ENCODE measurements at places on chromosomes 2 and 18. TPM values are rescaled to one million over a fixed set of nuclear protein-coding genes. Genes with fewer than 3 reads are reported as not detected.

The AKAIN1 gene
- total RNA-seq, result not detected

The FBLN7 gene
- total RNA-seq, result 0.04 TPM

The GRHL1 gene
- total RNA-seq, result 1.2 TPM

The SF3B1 gene
- 128 TPM for total RNA-seq

The KCNG2 gene
- total RNA-seq, result not detected

The FBXO36 gene
- 1.9 TPM for total RNA-seq

The LGALSL gene
- total RNA-seq, result 21.1 TPM

The KLHL30 gene
- not detected for total RNA-seq

The TCF7L1 gene
- 7.1 TPM for total RNA-seq

The KIAA2012 gene
- total RNA-seq, result not detected

The CROCC2 gene
- not detected for total RNA-seq

The CRYBA2 gene
- not detected for total RNA-seq

The GKN2 gene
- total RNA-seq, result not detected

The OR6B2 gene
- not detected for total RNA-seq

The GCKR gene
- not detected for total RNA-seq

The REG3G gene
- not detected for total RNA-seq

The UCN gene
- 0.14 TPM for total RNA-seq

Measured in foreskin keratinocyte (primary cell).